ENCODE measurements at places on chromosomes 16 and 17.

DNA sequence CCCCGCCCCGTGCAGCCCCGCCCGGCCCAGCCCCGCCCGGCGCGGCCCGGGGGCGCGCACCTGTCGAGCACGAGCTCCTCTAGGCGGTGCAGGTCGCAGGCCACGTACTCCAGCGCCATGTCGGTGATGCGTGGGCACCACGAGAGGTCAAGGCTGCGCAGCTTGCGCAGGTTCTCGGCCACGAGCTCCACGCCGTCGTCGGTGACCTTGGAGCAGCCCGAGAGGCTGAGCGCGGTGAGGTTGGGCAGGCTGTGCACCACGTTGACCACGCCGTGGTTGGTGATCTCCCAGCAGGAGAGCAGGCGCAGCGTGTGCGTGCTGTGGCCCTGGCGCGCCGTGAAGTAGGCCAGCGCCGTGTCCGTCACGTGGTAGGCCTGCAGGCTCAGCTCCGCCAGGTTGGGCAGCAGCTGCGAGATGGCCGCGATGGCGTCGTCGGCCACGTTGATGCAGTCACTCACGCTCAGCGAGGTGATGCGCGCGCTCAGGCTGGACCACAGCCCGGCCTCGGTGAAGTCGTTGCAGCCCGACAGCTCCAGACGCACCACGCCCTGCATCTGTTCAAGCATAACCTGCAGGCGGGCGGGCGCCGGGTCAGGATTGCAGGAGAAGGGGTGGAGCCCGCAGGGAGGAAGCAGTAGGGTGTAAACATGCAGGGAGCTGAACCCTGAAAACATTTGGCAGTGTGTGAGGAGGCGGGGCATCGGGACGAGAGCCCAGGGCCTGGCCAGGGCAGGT, 5.3 kb upstream of the WDR24 start:
- DNase-seq = no peak

DNA sequence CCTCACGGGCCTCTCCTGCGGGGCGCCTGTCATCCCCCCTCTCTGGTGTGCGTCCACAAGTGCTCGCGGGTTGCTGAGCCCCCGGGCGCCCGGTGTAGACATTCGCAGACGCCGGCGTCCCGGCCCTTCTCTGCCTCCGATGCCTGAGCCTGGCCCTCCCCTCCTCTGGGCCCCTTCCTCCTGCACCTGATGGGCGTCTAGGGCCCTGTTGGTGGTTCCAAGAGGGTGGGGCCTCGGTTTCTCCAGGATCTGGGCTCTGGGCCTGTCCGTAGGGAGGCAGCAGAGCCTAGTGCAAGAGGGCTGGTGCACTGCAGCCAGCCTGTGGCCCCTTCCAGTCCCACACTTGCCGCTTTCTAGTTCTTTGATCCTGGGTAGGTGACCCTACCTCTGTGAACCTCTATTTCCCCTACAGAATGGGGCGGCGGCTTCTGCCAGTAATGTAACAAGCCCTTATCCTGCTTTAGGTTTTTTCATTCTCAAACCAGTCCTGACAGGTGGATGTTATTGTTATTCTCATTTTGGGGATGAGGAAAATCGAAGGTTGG, 623 bp downstream of the E4F1 start:
- DNase-seq = no peak

- DNase-seq = no peak
Observed at GRCh38 chr17:74547736-74548135, 1.8 kb upstream of the CD300C start.

GRCh38 chr17:65057531-65058090, 1.1 kb upstream of the GNA13 start:
- DNase-seq = no peak

- no peak for DNase-seq
Observed at GRCh38 chr17:50203086-50203485, 1.7 kb upstream of the COL1A1 start.

- no peak for DNase-seq
Observed at GRCh38 chr17:32910769-32911168, 17.2 kb upstream of the TMEM98 start.

- no peak for DNase-seq
Observed at GRCh38 chr17:61579347-61579746, 11.7 kb downstream of the NACA2 start.

- DNase-seq = no peak
Observed at GRCh38 chr17:66904760-66905624, 59.5 kb upstream of the CACNG4 start.
